DMS 273 treated with DMSO at 0.1 percent for 48 hours (cell line): ENCODE measurements at places on chromosomes 3 and 15.

DNA sequence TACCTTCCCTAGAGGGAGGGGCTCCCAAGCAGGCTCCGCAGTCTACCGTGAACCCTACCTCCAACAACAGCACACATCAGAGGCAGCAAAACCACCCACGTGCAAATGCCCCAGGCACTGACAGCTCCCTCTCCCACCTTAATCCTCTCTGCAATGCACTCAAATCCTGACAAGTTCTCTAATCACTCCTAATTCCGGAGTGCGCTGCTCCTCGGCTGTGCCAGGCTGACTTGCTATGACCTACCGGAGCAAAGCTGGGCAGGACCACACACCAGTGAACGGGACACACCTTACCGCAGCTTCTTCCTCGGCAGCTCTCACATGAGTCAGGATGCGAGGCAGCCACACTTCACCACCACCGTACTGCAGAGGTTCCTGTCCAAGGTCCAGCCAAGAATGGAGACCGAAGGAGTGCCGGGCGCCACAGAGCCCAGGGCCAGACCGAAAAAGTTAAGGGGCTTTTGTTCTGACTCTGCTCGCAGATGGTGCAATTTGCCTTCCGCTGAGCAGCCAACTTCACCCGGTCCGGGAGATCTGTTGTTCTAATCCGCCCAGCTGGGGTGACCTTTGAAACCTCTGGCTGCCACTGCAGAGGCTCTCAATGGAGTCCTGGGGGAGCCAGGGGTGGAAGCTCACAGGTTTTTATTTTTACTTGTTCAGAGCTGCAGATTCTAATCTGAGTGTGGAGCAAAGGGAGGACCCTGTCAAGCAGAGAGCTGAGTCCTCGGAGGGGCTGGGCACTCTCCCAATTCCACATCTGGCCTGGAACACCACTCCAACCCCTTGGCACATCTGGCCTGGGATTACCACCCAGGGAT, 84.4 kb downstream of the MYLK start:
- no peak for DNase-seq

DNA sequence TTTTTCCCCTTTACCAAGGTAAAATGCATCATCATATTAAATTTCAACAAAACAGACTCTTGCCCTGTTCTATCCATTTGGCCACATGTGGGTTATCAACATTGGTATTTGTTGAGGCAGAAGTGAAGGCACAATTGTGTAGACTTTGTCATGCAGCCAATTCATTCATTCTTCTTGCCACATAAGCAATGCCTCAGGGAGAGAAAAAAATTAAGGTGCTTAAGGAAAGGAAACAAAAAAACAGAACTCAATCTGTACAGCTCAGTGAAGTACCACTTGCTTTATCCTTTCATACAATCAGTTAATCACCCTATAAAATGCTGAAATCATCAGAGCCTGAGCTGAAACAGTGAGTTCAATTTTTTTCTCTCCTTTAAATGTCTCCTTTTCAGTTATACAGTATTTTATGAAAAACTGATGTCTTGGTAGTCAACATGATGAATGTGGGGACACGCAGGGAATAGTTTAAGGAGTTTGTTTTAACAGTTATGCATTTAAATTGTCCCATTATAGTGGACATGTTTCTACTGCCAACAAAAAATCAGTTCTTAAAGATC, 588.9 kb downstream of the MFSD1 start:
- no peak for DNase-seq

GRCh38 chr3:161339517-161340500, 31.5 kb downstream of the SPTSSB start:
- peak; percentile 7 for DNase-seq

GRCh38 chr3:176120507-176120906, 1076.8 kb downstream of the TBL1XR1 start:
- no peak for DNase-seq

- no peak for DNase-seq
These were observed 27.6 kb downstream of the CMC1 start for GRCh38 chr3:28268989-28269388.

GRCh38 chr15:32993285-32993684, 201.2 kb downstream of the FMN1 start:
- no peak for DNase-seq

DNA sequence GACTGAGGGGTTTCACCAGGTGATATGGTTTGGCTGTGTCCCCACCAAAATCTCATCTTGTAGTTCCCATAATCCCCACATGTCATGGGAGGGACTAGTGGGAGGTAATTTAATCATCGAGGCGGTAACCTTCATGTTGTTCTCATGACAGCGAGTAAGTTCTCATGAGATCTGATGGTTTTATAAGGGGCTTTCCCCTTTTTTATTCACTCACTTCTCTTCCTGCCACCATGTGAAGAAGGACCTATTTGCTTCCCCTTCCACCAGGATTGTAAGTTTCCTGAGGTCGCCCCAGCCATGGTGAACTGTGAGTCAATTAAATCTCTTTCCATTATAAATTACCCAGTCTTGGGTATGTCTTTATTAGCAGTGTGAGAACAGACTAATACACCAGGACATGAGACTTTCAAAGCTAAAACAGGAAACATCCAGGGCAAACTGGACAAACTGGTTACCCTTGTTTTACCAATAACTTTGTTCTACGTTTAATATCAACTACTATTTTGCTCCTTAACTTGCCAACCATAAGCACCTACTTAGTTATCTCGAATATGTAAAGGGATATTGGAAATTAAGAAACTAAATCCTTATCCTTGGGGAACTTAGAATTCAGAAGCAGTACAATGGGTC, 98.2 kb downstream of the MYH15 start:
- DNase-seq = no peak

DNA sequence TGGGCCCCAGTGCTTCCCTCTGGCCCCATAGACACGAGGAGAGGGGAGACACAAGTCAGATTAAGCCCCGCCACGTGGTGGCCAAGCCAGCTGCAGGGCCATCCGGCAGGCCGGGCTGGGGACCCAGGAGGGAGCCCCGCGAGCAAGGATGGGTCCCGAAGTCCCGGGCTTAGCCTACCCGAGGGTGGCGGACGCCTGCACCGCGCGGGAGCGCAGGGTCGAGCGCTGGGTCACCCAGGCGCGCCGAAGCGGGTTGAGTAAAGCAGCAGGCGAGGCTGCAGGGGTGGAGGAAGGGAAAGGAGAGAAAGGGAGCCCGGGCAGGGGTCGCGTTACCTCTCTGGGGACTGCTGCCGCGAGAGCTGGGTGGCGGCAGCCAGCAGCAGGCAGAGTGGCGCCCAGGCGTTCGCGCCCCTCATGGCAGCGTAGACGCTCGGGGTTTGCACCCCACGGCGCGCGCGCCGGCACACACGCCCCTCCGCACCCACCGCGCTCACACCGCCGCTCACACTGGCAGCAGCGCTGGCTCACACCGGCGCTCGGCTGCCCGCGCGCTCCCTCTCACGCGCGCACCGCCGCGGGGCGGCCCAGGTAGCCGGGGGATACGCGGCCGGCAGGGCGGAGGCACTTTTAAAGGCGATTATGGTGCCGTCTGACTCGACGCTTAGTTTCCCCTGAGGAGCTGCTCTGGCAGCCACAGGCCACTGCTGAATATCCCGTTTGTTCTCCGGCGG, at the start of gene PCOLCE2:
PCOLCE2 (minus strand) TSS at position 603 of the 731 bp plus-strand sequence; CDS start at position 416, 187 bp downstream.
- DNase-seq = peak; percentile 75

GRCh38 chr3:152729906-152730305, 105.0 kb upstream of the P2RY1 start:
- DNase-seq = no peak

GRCh38 chr3:38610436-38610835, 39.1 kb downstream of the SCN5A start:
- DNase-seq = no peak

DNA sequence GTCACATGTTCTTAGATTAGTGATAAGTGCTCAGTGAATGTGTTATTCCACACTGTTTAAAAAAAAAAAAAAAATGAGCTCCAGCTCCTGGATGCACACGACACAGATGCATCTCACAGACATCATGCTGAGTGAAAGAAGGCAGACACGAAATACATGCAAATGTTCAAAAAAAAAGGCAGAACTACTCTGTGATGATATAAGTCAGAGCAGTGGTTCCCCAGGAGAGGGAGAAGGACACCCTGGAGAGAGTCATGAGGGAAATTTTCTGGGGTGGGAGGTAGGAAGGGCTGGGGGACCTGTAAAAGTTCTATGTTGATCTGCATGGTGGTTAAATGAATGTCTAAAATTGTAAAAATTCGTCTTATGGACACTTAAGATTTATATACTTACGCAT, 4.3 kb downstream of the CSRNP1 start:
- no peak for DNase-seq

DNA sequence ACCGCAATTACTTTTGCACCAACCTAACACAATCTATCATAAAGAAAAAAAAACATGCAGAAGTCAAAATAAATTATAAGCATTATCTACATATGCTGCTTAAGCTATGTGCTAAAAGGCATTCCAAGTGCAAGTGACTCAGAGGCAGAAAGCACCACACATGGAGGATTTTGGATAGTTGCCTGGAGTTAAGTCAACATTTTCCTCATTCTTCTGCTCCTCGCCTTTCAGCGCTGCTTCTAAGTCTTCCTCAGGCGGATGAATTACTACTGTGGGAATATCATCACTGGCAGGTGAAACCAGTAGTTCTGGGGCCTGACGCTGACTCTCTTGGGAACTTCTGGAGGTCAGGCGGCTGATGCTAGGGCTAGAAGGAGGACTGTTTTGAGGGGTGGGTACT, 53.1 kb downstream of the SLC4A7 start:
- no peak for DNase-seq

DNA sequence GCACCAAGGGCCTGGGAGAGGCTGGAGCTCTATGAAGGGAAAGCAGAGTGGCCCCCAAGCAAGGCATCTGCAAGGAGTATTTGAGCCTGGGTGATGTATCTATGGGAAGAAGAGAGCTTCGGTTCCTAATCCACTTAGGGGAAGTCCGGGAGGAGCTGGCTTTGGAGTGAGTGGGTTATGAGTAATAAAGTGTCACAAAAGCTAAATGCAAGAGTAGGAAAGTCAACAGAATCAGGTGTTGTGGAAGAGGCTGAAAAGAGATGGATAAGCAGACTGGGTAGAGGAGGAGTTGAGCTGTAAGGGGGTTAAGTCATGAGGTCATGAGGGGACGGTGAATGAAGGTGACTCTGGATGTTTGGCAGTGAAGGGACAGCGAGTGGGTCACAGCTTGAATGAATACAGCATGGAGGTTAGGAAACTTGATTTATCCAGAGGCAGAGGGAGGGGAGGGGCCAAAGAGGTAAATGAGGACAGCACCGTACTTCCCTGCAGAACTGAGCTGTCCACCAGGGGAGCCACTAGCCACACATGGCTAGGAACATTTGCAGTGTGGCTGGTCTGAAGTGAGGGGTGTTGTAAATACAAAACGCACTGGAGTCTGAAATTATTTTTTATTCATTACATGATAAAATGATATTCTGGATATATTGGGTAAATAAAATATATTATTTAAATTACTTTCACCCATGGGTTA, 83.3 kb downstream of the ADCY5 start:
- DNase-seq = peak; percentile 48

DNA sequence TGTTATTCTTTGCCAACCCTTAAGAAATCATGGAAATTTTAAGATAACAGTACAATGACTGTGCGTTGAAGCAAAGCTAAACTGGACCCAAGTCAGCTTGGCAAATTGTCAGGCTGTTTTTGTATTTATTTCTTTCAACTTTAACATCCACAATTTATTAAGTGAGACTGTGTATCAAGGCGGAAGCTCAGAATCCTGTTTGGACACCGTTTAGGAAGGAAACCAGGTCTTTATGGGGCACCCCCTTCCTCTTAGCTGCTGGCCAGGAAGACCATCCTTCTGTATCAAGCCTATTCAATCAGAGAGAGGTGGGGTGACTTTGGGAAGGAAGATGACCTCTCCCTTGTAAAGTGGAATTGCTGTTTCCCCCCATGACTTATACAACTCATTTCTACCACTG, 166.0 kb downstream of the MCTP2 start:
- no peak for DNase-seq

GRCh38 chr15:79595995-79596622, 164.0 kb downstream of the MINAR1 start:
- peak; percentile 35 for DNase-seq

- no peak for DNase-seq
These were observed 218.3 kb upstream of the CFAP20DC start for GRCh38 chr3:59268170-59268569.

GRCh38 chr15:83285979-83286553, 1.6 kb upstream of the BNC1 start:
- DNase-seq = no peak

GRCh38 chr3:158847885-158848284, 46.0 kb downstream of the MFSD1 start:
- DNase-seq = no peak

- DNase-seq = no peak
These were observed 19.3 kb upstream of the DPPA4 start for GRCh38 chr3:109356442-109357155.

- no peak for DNase-seq
These were observed 797.6 kb upstream of the ARRDC4 start for GRCh38 chr15:97162805-97163495.

DNA sequence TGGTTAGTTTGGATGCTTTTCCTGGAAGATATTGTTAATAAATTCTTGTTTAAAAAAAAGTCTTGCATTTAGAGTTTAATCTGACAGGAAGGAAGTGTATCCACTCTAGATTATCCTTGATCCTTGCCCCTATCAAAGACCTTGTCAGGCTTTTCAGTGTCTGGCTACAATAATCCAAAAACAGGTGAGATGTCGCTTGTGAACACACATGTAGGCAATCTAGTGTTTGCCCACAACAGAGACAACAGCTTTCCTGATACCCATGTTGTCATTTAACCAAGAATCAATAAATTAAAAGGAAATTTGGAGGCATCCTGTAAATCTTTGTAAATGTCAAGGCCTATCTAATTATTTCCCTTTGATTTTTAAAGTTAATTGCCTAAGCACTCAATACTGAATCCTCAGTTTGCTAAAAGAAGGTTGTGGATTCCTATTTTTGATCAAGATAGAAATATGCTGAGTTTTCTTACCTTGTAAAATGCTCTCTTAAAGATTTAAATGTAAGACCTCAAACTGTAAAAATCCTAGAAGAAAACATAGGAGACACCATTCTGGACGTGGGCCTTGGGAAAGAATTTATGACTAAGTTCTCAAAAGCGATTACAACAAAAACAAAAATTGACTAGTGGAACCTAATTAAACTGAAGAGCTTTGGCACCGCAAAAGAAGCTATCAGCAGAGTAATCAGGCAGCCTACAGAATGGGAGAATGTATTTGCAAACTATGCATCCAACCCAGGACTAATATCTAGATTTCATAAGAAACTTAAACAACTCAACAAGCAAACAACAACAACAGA, 207.7 kb downstream of the NAALADL2 start:
- no peak for DNase-seq
